ENCODE measurements at places on chromosomes 12 and 14. TPM values are rescaled to one million over a fixed set of nuclear protein-coding genes. Genes with fewer than 3 reads are reported as not detected.

GRCh38 chr12:72236071-72236705 is 36.0 kb upstream of the TRHDE start:
- no peaks in the 10 kb centered on the region for H3K36me3 ChIP-seq
- no peak overlapping the region for H3K27ac ChIP-seq
- H3K27me3 ChIP-seq: no peaks in the 10 kb centered on the region
- H3K4me1 ChIP-seq: no peaks in the 10 kb centered on the region
- no peak for DNase-seq
- H3K4me3 ChIP-seq: no peak overlapping the region

DNA sequence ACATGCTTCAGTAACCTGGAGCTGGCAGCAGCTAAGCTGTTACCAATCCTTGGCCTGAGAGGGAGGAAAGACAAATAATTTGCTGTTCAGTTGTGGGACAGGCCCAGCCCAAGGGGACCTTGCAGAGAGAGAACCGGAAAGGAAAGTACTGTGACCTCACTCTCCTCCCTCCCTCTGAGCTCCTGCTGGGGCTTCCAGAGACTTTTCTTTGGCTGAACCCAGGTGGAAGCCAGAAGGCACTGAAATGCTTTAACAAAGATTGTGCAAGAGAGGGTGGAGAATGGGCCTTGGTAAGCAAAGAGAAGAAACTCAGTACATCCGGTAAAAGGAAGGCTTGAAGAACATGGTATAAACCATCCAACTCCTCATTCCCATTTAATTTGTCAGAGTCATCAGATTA is 457.1 kb downstream of the GLT1D1 start:
- no peaks in the 10 kb centered on the region for H3K36me3 ChIP-seq
- no peaks in the 10 kb centered on the region for H3K4me1 ChIP-seq
- no peak for DNase-seq
- H3K27ac ChIP-seq: no peak overlapping the region
- no peaks in the 10 kb centered on the region for H3K27me3 ChIP-seq

- no peaks in the 10 kb centered on the region for H3K4me1 ChIP-seq
- no peaks in the 10 kb centered on the region for H3K27me3 ChIP-seq
- H3K36me3 ChIP-seq: no peaks in the 10 kb centered on the region
- no peak overlapping the region for H3K4me3 ChIP-seq
- no peak overlapping the region for H3K27ac ChIP-seq
These were observed 371.8 kb downstream of the ADAMTS20 start for GRCh38 chr12:43180242-43180641.

- H3K27ac ChIP-seq: peak overlapping the region; percentile 88
- peaks cover 10% of the 10 kb centered on the region for H3K36me3 ChIP-seq
- H3K4me3 ChIP-seq: peak overlapping the region; percentile 70
- peaks cover 3% of the 10 kb centered on the region for H3K27me3 ChIP-seq
- H3K4me1 ChIP-seq: peaks cover 52% of the 10 kb centered on the region
These were observed 12.4 kb downstream of the IL22 start for GRCh38 chr12:68240975-68241374.

Gene ACSM4
- not detected for total RNA-seq

Data from activated CD4-positive, alpha-beta T cell treated with anti-CD3 and anti-CD28 coated beads, Interleukin-2, amount 10 ng/mL, durations not matched to agents 24 days and 14 days (primary cell).